Stimulated activated CD8-positive, alpha-beta memory T cell treated with anti-CD3 and anti-CD28 coated beads, Interleukin-4, amount 100 ng/mL, for 48 hours (primary cell): ENCODE measurements at places on chromosomes 4 and X.
A peak's percentile ranks its signal among the peaks of the same experiment; 100 is the strongest.

DNA sequence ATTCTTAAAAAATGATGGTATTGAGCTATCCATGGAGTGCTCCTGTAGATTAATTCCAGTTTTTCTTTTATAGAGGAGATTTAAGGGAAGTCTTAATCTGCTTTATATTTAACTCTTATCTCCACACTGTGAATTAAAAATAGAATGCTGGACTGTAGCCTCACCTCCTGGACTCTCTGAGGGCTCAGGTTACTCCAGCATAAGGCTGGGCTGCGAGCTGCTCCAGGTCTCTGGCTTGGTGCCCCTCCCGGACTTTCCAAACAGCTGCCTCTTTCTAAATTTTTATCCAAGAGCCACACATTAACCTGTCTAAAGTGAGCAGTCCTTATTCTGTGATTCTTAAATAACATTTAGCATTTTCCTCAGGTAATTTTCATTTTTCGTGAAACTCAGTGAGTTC lies 218.7 kb upstream of the JADE1 start:
- DNase-seq, result no peak

DNA sequence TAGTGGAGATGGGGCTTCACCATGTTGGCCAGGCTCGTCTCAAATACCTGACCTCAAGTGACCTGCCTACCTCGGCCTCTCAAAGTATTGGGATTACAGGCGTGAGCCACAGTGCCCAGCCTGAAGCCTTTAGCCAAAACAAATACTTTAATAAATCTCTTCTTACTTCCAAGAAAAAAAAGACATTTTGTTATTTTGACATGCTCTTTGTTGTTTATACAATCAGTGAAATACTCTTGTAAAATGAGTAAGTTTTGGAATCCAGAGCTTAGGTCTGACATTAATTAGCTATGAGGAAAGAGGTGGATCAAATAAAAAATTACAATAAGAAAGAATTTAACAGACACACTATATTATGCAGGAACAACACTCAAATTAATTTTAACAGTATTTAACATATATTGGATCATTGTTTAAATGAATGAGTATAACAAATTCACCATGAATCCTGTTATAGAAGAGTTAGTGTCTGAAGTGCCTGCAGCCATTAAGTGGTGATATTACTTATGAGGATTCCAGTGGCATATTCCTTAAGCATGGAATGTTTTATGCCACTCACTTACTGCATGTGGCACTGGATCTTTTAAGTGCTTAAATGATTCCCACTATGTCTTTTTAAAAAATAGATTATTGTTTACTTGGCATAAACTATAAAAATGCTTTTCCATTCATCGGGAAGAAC lies 260.1 kb upstream of the GIMD1 start:
- no peak for DNase-seq

GRCh38 chr4:185587427-185588161 lies 52.3 kb upstream of the PDLIM3 start:
- DNase-seq, result peak; percentile 82

DNA sequence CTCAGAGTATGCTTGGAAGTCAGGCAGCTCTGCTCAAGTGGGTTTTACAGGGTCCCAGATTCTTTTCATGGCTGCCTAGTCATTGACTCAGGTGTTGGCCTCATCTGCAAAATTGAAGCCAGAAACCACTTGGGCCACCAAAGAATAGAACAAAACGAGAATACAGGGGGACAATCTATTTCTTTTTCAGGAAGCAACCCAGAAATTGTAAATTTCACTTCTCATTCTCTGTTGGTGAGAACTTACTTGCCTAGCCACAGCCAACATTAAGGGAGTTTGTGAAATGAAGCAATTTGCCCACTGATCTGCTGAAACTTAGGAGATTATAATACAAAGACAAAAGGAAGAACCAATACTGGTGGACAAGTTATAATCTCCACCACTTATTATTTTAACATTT lies 8.6 kb upstream of the TKTL2 start:
- DNase-seq, result no peak

DNA sequence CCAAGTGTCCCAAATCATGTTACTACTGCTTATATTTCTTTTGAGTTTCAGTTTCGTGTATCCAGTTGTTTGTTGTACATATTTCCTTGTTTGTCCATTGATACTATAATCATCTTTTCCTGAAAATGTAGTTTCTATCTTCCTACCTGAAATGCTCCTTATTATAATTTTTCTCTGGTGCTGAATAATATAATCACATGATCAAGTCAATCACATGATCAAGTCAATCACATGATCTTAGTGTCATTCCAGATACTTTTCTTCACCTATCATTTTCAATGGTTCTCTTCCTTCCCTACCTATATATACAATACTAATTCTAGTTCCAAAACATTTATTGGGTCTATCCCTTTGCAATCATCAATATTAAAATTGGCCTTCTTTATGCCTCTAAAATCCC lies 2058.8 kb downstream of the PCDH7 start:
- DNase-seq, result no peak

DNA sequence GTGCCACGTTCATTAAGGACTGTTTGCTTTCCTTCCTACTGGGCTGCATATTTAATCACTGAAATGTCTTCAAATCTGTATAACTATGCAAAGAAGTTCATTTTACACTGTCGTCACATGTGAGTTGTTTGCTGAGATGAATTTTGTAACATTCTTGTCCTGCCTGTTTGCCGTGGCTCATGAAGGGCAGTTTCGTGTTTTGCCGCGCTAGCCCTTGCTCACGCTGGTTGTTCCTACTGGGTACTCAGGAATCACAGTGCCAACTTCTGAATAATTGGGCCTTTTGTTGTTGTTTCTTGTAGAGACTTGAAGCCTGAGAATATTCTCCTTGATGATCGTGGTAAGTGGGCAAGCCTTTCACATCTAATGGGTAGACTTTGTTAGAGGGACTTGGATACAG lies 52.2 kb downstream of the HTT-AS start:
- DNase-seq, result no peak

GRCh38 chr4:8656711-8657380 lies 64.3 kb downstream of the CPZ start:
- no peak for DNase-seq

DNA sequence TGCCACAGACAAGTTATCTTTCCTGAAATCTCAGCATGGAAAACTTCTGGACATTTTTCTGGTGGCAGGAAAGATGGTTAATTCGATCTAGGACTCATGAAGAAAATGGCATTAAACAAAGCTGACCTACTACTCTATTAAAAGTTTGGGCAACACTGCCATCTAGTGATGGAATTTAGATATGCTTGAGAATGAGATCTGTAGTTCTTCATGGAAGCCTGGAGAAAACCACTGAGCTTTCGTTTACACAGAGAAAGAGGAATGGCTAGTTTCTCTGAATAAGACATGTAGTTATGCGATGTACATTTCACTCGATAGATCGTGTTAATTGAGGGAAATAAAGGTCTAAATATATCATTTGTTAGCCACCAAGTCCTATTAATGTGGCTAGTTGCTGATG lies 51.7 kb upstream of the CHRDL1 start:
- DNase-seq, result no peak

DNA sequence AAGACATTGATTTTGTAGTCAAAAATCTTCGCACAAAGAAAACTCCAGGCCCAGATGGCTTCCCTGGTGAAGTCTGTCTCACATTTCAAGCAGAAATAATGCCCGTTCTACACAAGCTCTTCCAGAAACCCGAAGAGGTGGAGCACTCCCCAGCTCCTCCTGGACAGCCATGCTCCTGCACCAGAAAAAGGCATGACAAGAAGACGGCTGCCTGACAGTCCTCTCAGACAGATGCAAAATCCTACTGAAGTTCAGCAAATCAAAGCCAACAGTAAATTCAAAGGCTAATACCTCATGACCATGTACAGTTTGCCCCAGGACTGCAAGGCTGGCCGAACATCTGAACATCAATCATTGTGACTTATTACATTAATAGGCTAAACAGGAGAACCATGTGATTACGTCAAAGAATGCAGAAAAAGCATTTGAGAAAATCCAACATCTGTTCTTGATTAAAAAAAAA lies 30.8 kb upstream of the MXD4 start:
- DNase-seq, result peak; percentile 16

DNA sequence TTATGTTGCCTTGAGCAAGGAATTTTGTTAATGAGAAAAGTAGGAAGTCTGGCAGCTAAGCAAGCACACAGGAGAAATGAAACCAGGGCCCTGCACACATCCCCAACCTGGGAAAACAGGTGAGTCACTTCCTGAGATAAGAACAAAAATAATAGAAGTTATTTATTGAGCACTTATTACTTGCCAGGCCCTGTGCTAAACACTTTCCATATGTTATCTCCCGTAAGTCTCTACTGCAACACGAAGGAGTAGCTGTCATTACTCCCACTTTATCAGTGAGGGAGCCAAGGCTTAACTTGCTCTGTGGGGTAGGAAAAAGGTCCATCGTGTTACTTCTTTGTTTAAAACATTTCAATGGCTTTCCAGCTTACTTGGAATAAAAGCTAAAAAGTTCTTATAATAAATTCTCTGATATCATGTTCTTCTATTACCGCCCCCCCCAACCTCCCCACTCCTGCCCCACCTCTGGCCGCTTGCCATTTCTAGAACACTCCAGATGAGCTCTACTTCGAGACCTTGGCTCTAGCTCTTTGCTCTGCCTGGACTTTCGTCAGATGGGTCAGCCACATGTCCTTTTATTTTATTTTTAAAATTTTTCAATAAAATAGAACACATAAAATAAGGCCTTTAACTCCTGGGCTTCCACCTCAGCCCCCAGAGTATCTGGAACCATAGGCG lies 36.3 kb upstream of the PLAC8 start:
- DNase-seq, result no peak

GRCh38 chrX:78314561-78314960 lies 12.8 kb downstream of the CYSLTR1 start:
- DNase-seq, result no peak

DNA sequence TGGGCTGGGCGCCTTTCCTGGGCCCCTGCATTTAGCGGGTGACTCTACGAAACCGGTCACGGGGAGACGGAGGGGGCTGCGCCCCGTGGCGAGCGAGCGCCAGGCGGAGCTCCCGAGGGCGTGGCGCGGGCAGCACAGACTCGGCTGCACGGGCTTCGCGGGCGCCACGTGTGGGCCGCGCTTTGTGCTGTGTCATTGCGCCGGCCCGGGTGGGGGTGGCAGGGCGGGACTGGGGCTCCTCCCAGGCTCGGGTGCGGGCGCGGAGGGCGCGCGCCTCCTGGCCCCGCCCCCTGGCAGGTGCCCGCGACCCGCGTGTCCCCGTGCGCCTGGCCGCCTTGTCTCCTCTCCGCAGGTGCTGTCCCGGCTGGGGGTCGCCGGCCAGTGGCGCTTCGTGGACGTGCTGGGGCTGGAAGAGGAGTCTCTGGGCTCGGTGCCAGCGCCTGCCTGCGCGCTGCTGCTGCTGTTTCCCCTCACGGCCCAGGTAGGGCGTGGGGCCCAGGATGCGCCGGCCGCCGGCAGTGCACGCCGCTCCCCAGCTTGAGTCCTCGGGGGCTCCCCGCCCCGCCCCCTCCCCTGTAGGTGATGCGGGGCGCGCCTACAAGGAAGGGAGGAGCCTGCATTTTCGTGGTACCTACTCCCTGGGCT lies 651 bp downstream of the UCHL1 start:
- DNase-seq, result peak; percentile 47

- DNase-seq, result no peak
These were observed 7.6 kb downstream of the SLC25A14 start for GRCh38 chrX:130347321-130347720.

- no peak for DNase-seq
These were observed 234.0 kb upstream of the SLIT2 start for GRCh38 chr4:20017777-20018115.

- no peak for DNase-seq
These were observed 1293.4 kb downstream of the ARAP2 start for GRCh38 chr4:34950926-34951325.

DNA sequence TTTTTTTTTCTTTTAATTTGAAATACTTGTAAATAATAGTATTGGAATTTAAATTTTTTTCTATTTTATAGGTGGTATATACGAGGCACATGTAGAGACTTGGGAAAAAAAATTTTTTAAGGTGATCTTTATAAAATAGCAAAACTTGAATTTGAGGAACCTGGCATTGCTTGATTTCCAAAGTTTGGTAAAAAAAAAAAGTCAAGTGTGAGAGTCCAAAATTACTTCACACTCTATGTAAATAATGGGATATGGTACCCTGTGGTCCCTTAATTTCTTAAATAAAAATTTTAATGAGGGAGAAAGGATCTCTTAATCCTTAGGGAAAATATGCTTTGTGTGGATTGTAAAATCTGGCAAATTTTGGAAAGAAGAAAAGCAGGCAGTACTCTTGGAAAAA lies 19.0 kb downstream of the SPRY1 start:
- DNase-seq, result no peak

GRCh38 chr4:55359397-55359916 lies 13.4 kb downstream of the SRD5A3 start:
- DNase-seq, result no peak

- no peak for DNase-seq
These were observed 65.8 kb downstream of the GPR101 start for GRCh38 chrX:136967966-136968365.

GRCh38 chr4:146041139-146042004 lies 102.7 kb upstream of the ZNF827 start:
- DNase-seq, result no peak

GRCh38 chrX:6707497-6707896 lies 172.6 kb upstream of the VCX3A start:
- DNase-seq, result no peak

DNA sequence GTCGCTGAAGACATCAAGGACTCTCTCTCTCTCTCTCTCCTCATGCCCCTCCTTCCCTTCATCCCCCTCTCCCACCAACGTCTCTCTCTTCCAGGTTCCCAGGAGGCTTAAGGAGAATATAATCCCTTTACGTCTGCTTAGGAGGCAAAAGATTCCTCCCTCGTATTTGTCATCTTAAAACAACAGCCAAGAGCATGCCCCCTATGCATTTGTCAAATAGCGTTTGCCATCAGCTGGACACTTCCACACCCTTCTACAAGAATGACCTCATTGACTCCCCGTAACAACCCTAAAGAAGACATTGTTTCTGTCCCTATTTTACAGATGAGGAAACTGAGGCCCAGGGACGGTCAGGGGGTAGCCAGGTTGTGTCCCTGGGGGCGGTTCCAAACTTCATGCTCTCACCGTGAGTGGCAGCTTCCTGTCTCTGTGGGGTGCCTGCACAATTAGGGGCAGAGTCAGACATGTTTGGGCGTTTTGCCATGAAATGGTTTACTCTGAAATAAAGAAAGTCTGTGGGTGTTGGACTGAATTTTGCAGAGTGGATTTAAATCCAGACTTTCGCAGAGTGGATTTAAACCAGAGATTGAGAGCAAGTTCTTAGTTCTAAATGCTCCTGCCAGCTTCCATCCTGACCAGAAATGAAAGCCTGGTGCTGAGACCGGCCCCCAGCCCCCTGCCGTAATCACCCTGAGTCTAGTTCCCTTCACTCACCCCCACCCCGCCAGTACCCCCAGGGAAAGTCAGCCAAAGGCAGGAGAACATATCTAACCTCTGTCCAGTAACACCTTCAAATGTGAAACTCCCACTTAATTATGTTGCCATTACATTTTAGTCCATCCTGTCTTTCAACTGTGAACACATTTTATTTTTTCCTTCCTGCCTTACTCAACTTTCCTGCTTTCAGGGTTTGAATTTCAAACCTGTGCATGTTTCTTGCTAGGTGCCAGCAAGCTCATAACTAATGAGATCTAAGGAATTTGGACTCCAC lies 44.3 kb upstream of the TBL1X start:
- no peak for DNase-seq

GRCh38 chr4:6104541-6105130 lies 86.4 kb upstream of the C4orf50 start:
- no peak for DNase-seq
